ENCODE measurements at places on chromosomes 16 and 17.

DNA sequence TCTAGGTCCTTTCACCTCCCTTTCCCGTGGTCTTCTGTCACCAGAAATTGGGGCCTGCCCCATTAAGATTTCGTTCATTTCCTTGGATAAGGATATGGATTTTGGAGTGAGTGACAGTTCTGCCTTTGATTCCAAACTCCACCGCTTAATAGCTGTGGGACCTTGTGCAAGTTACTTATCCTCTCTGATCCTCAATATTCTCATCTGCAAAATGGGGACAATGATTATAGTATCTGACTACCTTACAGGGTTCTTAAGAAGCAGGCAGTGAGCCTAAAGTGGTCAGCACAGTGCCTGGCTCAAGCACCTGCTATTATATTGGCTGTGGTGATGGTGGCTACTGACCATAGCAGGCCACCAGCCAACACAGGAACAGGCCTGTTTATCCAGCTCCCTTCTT is 15.6 kb downstream of the TBKBP1 start:
- no peak for DNase-seq

GRCh38 chr16:87201790-87202189 is 115.4 kb downstream of the C16orf95 start:
- no peak for DNase-seq

DNA sequence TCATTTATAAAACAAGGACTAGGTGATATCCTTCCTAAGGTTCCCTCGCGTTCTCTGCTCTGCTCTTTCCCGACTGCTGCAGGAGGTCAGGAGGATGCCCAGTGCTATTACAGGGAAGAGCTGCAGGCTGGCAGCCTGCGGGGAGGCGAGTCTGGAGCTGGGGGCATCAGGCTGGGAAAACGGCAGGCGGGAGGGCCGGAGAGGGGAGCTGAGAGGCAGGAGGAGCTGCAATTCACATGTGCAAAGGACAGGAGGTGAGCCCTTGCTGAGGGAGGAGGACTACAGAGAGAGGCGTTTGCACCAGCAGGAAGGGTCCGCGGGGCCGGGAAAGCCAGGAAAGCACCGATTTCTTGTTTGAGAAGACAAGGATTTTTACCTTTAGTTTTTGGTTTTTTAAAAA is 8.1 kb downstream of the ADAD2 start:
- no peak for DNase-seq

- no peak for DNase-seq
These were observed 140.4 kb downstream of the ENGASE start for GRCh38 chr17:79214940-79215604.

- DNase-seq, result no peak
These were observed 506.2 kb downstream of the WWOX start for GRCh38 chr16:78605548-78606101.

DNA sequence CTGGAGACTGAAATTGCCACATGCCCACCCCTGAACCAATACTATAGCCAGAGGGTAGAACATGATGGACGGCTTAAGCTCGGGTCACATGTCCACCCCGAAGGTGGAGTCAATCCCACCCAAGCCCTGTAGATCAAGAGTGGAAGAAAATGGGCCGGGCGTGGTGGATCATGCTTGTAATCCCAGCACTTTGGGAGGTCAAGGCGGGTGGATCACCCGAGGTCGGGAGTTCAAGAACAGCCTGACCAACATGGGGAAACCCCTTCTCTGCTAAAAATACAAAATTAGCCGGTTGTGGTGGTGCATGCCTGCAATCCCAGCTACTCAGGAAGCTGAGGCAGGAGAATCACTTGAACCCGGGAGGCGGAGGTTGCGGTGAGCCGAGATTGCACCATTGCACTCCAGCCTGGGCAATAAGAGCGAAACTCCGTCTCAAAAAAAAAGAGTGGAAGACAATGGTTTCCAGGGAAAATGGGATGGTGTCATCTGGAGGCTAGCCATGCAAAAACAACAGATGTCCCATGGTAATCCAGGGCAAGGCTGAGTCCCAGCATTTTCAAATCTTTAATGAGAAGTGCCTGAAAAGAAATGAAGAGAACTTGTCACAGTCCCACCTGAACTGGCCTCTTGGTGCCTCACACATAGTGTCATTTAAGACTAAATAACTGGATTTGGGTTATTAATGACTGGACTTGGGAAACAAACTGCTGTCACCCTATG is 30.1 kb downstream of the CD300LF start:
- DNase-seq, result no peak

GRCh38 chr17:33459078-33459940 is 166.2 kb upstream of the ASIC2 start:
- DNase-seq, result no peak

DNA sequence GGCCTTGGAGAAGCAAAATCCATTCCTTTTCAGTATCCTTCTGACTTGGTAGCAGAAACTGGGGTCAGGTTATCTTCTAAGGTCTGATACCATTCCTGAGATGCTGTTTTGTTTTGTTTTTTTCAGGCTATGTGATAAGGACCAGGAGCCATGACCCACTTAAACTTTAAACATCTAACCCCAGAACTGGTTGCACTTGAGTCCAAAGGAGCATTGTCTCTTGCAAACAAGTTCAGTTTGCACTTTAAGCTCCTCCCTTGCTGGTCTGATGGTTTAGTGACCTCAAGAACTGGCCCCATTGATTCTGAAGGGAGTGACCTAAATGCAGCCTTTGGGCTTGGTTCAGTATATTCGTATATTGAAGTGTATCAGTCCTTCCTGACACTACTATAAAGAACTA is 75.2 kb downstream of the ERCC4 start:
- DNase-seq, result no peak

DNA sequence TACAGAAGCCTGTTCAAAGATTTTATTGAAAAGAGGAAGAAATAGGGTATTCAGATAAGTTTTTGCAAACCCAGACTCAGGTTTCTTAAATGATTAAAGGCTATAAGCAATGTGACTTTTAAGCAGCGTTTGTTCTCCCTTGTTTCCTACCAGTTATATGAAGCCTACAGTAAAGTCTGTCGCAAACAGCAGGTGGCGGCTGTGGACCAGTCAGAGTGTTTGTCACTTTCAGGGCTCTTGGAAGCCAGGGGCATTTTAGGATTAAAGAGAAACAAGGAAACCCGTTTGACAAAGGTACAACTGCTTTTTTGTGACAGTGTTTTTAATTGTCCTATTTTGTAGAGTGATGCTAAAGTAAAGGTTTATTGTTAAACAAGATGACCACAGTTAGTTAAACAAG is 7.7 kb upstream of the RARA start:
- no peak for DNase-seq

- DNase-seq, result no peak
These were observed 24.4 kb downstream of the CNTNAP1 start for GRCh38 chr17:42706732-42707131.

All from NCI-H526 (cell line).